ENCODE measurements at places on chromosomes 3 and 15.

DNA sequence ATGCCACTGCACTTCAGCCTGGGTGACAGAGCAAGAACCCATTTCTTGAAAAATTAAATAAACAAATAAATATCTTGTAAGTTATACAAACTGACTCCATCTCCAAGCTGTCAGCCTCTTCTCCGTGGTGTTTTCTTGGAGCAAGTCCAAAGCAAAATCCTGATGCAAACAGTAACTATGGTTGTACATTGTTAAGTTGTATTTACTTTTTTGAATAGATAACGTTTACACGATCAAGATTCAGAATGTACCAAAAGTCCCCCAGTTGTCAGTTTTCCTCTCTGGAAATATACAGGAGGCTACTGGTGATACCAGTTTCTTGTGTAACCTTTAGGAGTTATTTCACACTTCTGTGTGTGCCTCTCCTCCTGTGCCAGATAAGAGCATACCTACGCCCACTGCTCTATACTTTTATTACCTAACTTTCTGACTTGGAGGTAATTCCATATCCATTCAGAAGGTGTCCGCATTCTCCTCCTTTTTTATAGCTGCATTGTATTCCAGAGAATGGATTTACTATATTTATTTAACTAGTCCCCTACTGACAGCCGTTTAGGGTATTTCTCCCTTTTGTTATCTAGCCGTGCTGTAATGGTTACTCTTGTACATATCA, 14.2 kb downstream of the CMTM7 start:
- DNase-seq: no peak

- DNase-seq: peak; percentile 64
Observed at GRCh38 chr3:138188013-138188730, 1.1 kb downstream of the ARMC8 start.

- DNase-seq: no peak
Observed at GRCh38 chr3:195587406-195587805, 3.7 kb upstream of the APOD start.

GRCh38 chr3:127064391-127065137, 81.6 kb downstream of the PLXNA1 start:
- DNase-seq: peak; percentile 84

- no peak for DNase-seq
Observed at GRCh38 chr3:25801786-25802185, 11.9 kb downstream of the OXSM start.

- peak; percentile 57 for DNase-seq
Observed at GRCh38 chr3:186790261-186790981, 7.0 kb downstream of the EIF4A2 start.

DNA sequence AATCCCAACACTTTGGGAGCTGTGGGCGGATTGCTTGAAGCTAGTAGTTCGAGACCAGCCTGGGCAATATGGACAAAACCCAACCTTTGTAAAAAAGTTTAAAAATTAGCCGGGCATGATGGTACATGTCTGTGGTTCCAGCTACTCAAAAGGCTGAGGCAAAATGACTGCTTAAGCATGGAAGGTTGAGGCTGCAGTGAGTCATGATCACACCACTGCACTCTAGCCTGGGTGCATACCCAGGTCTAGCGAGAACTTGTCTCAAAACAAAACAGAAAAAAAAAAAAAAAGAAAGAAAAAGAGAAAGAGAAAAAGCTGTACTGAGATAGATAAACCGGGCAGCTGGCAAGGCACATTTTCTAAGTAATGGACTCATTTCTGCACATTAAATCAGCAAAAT, 10.6 kb downstream of the ARPP19 start:
- peak; percentile 78 for DNase-seq

- DNase-seq: no peak
Observed at GRCh38 chr15:64634027-64634426, 141.4 kb downstream of the RBPMS2 start.

DNA sequence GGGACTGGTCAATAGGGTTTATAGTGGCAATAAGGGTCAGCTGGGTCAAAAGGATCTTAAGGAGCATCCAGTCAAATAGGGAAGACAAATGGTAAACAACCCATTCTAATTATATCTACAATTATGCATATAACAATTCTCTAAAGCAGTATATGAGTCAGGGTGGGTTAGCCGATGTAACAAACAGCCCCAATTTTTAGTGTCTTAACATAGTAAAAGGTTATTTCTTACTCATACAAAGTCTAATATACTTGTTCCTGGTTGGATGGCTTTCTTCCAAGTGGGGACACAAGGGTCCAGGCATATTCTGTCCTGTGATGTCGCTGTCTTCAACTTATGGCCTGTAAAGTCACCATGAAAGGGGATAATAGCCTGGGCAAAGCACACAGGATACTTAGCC, 97.9 kb upstream of the GALNT15 start:
- no peak for DNase-seq

- no peak for DNase-seq
Observed at GRCh38 chr15:80447077-80447476, 42.9 kb downstream of the ARNT2 start.

DNA sequence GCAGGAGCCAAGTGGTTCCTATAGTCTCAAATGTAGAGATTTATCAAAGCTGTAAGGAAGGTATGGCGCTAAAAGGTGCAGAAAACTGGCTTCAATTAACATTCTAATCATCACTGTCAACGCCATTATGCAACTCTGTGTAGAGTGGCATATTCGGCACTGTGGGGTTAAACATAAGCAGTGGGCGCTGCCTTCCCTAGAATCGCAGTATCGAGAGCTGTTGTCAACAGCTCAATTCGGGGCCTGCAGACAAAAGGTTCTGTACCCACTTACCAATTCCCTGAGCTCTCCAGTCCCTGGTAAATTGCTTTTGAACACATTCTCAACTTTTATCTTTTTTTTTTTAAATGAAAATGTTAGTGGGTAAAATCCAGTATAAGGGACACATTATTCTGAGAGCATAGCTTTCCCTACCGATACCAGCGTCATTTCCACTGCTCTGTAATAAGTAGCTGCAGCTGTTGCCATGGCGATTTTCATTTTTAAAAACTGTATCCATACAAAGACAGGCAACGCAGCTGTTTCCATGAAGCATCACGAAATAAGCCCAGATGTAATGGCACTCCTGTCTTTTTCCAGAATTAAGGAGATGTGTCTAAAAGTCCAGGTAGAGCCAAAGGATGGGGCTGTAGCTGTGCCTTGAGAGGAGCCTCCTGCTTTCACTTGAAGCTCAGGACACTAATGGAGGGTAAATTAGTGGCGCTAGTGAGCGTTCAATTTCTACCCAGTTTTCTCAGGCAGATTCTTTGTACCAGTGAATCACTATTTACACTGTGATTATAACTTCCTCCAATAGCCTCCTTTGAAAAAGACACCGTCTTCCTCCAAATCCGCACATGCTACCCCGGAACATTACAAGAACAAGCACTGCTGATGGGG, 250.3 kb downstream of the SLC9A9 start:
- no peak for DNase-seq

GRCh38 chr3:13693441-13693840, 144.5 kb downstream of the FBLN2 start:
- no peak for DNase-seq

DNA sequence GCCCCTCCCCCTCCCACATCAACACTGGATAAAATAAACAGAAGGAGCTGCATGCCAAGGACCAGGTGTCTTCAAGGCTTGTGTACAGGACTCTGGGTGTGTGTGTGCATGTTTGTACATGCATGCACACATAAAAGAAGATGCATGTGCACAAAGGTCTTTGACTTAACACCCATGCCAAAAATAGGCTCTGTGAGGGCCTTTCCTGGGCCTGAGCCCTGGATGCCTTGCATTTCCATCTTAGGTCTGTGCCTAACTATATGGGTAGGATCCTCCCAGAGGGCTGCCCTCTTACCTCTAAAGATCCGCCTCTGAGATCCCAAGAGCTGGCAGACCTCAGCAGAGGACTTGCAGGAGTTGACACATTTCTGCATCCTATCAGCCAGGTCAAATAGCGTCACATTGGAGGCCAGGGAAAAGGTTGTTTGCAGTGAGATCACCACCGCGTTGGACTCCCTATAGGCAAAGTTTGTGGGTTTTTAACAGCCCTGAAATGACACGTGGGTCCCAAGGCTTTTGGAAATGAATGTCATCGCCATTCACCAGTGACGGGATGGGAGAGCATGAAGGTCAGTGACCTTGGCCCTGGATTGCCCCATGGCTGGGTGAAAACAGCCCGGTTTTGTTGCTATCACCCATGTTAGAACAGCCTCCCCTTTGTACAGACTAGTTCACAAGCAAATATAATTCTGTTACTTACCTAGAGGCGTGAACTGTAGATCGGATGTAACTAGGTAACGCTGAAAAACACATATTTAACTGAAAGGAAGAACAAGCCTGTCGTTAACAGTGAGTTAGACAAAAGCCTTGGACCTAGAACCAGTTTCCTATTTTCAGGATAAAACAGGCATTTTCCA, 54.0 kb downstream of the HEG1 start:
- DNase-seq: no peak

DNA sequence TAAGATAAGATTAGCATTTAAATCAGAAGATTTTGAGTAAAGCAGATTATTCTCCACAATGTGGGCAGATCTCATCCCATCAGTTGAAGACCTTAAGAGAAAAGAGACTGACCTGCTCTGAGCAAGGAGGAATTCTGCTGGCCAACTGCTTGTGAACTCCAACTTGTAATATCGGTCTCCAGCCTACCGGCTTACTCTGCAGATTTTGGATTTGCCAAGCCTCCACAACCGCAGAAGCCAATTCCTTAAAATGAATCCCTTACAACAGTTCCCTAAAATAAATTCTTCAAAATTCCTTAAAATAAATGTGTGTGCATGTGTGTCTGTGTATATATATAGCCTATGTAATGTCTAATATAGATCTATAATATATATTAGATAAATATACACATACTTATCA, 107.4 kb upstream of the KLF13 start:
- DNase-seq: no peak

- DNase-seq: no peak
Observed at GRCh38 chr3:330494-331115, 134.0 kb downstream of the CHL1 start.

DNA sequence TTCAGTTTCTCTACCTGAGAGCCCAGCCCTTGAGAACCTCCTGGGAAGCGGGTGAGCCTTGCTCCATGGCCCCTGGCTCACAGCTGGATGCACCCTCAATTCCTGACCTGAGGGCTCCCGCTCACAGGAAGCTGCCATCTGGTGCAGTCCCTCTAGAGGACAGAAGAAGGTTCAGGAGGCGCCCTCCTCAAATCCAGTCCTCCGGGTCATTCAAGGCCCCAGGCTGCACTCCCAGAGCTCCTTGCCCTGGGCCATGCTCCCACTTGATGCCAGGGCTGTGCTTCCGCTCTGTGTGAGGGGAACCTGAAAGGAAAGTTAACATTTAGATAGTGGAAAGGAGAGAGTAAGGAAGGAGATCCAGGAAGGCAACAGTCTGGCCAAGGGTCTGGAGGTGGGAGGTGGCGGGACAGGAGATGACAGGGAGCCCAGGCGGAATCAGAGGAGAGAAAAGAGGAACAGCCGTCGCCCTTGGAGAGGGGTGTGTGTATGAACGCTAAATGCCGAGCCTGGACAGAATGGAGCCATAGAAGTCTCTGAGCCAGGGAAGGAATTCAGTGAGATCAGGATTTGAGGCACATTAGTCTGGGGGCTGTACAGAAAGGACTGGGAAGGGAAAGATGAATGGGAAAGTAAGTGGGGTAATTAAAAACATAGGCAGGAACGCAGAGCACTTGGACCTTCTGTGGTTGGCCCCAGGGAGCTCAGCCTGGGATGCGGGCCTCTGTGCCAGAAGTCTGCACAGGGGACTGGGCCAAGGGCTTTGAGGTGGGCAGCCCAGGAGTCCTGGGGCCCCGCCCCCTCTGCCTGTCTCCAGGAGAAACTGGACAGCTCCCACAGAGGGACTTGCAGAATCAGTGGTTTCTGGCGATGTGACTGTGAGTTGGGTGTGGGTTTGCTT, 26.1 kb downstream of the TBC1D21 start:
- peak; percentile 69 for DNase-seq

GRCh38 chr3:111884411-111885018, 25.4 kb downstream of the PHLDB2 start:
- DNase-seq: no peak

GRCh38 chr3:24483873-24484272, 10.8 kb downstream of the THRB start:
- no peak for DNase-seq

DNA sequence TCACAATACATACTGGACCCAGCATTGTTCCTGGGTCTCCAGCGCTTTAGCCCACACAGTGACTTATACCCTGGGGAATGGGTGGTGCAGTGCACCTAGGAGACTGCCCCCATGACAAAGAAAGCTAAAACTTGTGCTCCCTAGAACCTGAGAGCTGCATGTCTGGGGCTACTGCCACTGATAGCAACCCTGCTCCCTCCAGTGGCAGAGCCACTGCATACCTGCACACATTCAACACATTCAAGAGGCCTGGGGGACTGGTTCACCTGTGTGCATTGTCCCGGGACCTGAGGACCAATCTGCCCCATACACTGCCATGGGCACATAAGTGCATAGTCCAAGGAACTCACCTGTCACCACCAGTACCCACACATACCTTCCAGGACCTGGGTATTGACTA, 302.7 kb upstream of the MANF start:
- no peak for DNase-seq

DNA sequence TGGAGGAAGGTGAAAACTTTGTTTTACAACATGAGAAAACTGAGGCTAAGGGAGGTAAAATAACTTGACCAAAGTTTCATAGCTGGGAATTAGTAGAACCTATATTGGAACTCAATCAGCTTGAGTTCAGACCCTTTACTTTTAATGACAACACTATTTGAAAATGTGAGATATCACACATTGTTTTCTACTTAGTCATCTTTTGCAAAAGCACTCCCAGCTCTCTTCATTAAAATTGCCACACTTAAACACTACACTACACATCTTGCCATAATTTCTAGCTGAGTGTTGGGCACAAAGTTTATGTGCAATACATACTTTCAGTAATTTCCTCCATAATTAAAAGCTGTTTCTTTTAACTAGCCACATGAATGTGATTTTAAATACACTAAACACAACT, 230.4 kb upstream of the DCBLD2 start:
- peak; percentile 45 for DNase-seq

DNA sequence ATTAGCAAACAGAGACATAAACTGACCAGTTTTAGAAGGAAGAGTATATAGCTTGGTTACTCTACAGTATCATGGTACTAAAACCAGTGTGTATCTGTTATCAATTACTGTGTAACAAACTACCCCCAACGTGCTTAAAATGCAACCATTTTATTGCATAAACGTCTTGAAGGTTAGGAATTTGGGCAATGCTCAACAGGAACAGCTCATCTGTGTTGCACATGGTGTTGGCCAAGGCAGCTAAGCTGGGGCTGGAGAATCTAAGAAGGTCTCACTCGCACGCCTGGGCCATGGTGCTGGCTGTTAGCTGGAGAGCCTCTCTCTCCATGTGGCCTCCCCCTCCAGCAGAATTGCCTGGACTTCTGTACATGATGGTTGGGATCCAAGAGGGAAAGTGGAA, 81.2 kb upstream of the THBS1 start:
- DNase-seq: no peak

GRCh38 chr3:121698476-121698875, 37.8 kb upstream of the HCLS1 start:
- no peak for DNase-seq
